CD4-positive, alpha-beta T cell treated with Interferon alpha-2 for 1 hour (primary cell): ENCODE measurements at places on chromosomes 3 and 15.

DNA sequence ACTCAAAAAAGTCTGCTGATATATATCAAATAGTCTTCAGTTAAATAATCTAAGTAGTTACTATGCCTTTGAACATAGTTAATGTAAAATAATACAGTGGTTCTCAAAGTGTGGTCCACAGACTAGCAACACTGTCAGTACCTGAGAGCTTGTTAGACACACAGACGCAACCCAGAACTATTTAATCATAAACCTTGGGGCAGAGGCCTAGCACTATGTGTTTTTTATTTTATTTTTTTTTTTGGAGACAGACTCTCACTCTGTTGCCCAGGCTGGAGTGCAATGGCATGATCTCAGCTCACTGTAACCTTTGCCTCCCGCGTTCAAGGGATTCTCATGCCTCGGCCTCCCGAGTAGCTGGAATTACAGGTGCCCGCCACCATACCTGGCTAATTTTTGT is 34.7 kb downstream of the GRAMD1C start:
- no peak for DNase-seq

GRCh38 chr15:80020731-80021130 is 38.7 kb upstream of the ZFAND6 start:
- no peak for DNase-seq

DNA sequence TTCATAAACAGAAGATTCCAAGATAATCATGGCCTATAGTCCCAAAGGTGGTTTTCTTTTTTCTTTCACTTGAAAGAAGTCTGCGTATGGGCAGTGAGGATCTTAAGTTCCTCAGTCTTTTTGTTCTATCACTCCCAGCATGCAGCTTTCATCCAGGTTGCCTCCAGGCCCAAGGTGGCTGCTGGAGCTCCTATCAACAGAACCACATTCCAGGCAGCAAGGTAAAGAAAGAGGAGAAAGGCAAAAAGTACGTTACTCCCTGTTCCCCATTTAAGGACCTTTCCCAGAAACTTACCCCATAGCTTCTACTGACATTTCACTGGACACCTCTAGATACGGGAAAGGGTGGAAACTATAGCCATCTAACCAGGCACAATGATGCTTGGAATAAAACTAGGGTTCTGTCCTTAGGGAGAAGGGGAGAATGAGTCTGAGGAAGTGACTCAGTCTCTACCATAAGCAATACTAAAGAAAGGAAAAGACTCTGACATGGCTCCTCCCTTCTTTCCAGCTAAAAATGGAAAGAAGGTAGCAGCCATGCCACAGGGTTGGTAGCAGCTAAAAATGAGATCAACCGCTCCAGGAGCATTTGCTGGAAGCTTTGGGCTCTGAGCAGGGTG is 313.9 kb upstream of the NR2E3 start:
- DNase-seq = no peak

GRCh38 chr3:9229879-9230278 is 19.6 kb downstream of the SRGAP3 start:
- DNase-seq = no peak

DNA sequence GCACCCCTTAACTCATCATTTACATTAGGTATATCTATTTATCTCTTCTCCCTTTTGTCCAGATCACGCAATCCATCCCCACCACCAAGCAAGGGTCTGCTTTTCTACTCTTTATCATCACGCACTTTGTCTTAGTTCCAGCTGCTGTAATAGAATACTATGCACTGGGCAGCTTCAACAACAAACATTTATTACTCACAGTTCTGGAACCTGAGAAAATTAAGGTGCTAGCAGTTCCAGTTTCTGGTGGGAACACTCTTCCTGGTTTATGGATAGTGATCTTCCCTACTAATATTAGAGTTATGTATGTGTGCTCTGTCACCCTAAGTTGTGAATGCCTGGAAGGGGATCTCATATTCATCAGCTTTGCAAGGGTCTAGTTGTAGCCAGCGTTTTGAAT is 687.0 kb downstream of the NTRK3 start:
- no peak for DNase-seq

DNA sequence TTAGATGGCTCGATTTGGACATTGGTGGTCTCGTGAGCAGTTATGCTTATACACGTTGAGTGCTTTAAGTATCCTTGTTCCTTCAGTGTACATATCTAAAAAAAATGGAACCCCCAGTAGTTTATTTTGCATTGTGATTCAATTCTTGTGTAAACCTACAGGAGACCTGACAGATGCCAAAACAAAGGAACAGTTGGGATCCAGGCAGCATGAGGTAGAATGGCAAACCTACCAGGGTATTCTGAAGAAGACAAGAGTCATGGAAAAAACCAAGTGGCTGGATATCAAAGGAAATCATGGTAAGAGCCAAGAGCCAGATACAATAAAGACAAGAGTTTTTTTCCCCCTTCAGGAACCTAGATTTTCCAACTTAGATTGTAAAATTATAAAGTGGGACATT is 2.0 kb downstream of the TMEM62 start:
- DNase-seq = no peak

GRCh38 chr3:4581498-4581897 is 88.3 kb downstream of the ITPR1 start:
- no peak for DNase-seq

GRCh38 chr3:62638316-62638715 is 236.9 kb downstream of the CADPS start:
- no peak for DNase-seq

DNA sequence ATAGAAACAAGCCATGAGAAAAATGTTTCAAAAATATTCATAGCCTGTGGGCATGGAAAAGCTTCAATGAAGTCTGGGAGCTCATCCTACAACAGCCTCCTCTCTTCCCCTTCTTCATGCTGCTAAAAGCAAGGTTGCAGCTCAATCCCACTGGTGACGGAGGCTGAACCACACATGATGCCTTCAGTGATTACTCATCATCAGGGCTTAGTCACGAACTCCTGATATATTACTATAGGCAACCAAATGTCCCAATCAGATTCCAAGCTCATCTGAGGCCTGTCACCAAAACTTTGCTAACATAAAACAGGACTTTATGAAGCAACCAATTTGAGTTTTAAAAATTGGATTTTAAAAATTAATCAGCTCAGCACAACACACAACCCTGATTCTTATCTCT is 24.0 kb upstream of the SLC24A5 start:
- no peak for DNase-seq

DNA sequence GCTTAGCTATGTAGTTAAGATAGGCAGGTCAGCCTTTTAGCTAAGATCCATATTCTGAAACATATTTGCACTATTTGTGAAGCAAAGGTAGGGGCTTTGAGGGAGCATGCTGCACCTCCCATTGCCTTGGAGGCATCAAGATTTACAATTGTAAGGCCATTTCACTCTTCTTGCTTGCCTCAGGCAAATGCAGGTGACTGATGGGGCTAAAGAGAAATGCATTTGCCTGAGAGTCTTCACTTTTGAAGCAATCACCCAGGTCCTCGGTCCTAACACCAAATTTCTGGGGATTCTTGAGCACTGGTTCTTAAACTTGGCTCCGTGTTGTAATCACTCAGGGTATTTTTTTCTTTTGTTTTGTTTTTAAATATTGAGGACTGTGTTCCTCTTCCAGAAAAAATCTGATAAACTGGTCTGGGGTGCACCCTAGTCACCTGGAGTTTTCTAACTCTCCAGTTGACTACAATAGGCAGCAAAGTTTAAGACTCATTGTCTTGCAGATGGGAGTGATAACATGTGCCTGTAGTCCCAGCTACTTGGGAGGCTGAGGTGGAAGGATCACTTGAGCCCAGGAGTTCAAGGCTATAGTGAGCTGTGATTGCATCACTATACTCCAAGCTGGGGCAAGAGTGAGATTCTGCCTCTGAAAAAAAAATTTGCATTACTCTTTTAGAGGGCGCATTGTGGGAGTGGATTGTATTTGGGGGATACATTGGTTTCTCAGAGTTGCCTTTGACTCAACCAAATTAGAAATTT is 68.1 kb downstream of the EOMES start:
- DNase-seq = no peak

DNA sequence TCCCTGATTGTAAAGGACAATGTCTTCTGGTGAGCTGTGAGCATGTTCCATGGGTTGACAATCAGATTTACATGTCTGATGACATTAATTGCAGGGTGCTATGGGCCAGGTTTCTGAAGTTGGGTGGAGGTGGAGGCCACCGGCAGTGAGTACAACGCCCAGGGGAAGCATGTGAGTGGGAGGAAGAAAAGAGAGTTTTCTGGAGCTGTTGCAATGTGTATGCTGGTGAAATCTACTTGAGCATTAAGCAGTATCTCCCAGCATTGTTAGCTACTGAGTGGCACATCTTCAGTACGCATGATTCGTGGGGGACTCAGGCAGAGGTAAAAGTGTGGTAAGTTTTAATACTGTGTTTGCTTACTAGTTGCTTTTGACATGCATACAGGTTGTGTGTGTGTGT is 26.6 kb downstream of the TMEM45A start:
- no peak for DNase-seq

DNA sequence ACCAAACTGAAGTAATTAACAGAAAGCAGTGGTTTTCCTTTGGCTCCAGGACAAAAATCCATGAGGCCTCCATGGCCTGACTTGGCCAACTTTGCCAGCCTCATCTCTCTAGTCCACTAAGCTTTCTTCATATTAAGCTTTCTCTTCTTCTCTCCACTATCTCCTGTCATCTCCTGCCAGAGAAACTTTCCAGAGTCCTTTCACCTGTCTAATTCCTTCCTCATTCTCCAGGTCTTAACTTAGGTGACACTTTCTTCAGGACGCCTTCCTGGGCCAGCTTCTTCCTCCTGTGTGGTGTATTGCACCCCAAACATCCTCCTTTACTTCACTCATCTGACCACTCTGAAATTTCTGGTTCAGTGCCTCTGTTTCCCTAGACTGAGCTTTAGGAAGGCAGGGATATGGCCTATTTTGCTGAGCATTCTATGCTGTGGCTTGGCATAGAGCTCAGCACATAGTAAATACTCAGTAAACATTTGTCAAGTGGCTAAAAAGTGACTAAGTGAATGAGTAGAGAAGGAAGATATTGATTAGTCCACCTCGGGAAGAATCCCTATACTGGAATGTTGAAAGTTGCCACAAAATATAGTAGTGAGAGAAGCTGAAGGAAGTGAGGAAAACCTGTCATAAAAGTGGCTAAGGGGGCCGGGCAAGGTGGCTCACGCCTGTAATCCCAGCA is 34.6 kb upstream of the IGF2BP2 start:
- no peak for DNase-seq

DNA sequence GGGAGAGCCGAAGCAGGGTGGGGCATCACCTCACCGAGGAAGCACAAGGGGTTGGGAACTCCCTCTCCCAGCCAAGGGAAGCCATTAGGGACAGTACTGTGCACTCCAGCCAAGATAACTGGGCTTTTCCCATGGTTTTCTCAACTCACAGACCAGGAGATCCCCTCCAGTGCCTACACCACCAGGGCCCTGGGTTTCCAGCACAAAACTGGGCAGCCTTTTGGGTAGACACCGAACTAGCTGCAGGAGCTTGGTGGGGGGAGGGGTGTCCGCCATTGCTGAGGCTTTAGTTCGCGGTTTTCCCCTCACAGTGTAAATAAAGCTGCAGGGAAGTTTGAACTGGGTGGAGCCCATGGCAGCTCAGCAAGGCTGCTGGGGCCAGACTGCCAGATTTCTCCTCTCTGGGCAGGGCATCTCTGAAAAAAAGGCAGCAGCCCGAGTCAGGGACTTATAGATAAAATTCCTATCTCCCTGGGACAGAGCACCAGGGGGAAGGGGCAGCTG is 129.6 kb upstream of the LMCD1 start:
- DNase-seq = no peak

- no peak for DNase-seq
These were observed 179.2 kb upstream of the PROK2 start for GRCh38 chr3:71964170-71964569.

- no peak for DNase-seq
These were observed 7.6 kb downstream of the XCR1 start for GRCh38 chr3:46019707-46020106.

- no peak for DNase-seq
These were observed 272.4 kb downstream of the TIGIT start for GRCh38 chr3:114566162-114566755.

DNA sequence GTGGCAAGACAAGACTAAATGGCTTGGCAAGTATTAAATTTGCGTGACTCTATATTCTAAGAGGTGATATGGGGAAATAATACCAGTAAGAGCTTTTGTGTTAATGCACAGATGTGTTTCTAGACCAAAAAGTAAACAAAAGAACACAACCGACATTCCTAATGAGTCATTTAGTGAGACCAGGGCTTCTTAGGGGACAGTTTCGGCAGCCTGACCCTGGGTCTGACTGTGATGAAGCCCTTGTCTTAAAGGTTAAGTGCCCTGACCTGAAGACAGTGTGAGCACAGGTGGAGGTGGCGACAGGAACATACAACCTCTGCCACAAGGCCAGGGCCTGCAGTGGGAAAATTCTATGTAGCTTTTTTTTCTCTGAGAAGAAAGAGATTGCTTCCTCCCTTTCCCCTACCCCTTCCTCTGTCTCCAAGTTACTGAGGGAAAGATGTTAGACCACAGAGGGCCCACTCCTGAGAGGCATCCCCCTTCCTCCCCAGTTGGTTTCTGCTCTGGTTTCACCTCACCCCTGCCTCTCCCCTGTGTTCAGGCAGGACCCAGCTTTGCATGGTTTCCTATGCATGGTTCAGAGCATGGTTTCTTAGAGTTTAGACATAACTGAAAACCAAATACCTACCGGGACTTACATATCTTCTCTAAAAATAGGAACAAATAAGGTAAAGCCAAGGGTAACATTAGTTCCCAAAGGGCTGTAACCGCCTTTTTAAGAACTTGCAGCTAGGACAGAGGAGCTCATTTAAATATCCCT is 24.8 kb upstream of the CMTM7 start:
- no peak for DNase-seq

DNA sequence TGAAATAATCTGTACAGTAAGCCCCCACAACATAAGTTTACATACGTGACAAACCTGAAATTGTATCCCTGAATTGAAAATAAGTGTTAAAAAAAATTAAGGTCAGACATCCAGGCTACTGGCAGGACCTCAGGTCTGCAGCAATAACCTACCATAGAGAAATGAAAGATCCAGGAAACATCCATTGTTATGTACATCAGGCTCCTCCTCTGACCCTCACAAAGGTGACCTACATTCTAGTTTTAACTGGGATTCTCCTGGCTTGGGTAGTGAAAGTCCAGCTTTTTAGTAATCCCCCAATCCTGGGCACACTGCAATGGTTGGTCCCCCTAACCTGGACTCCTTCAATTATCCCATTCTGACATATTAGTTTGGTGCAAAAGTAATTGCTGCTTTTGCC is 749.6 kb upstream of the LMCD1 start:
- no peak for DNase-seq

GRCh38 chr3:49469037-49469935 is 781 bp upstream of the DAG1 start:
- DNase-seq = no peak

DNA sequence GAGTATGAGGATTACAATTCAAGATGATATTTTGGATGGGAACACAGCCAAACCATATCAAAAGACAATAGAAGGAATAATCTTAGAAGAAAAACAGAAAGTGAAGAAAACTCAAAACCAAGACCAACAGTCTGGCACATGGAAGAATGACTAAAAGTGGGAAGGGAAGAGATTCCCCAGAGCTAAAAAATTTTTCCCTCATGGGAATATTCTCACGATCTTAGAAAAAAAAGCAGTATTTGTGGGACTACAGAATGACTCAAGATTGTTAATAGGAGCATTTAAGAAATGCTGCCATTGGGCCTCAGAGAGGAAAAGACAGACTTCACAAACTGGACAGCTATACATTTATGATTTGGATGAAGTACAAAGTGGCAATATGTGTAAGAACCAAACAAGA is 18.3 kb downstream of the OSTN start:
- no peak for DNase-seq

GRCh38 chr15:85754989-85755388 is 39.7 kb downstream of the KLHL25 start:
- DNase-seq = no peak
